Epithelial cell of umbilical artery (primary cell): ENCODE measurements at places on chromosomes 2 and 18. TPM values are rescaled to one million over a fixed set of nuclear protein-coding genes. Genes with fewer than 3 reads are reported as not detected.

The FAM161A gene
- total RNA-seq: 1.3 and 3.8 TPM in 2 replicates

The AGXT gene
- not detected in 2 replicates for total RNA-seq

The SETBP1 gene
- 4.1 and 6.2 TPM in 2 replicates for total RNA-seq

The OSR1 gene
- under 0.01 TPM in 1 of 2 replicates, not detected in the other for total RNA-seq

The CRYGA gene
- total RNA-seq: not detected in 2 replicates

The AGAP1 gene
- 4.7 and 4.9 TPM in 2 replicates for total RNA-seq

The SPC25 gene
- 9.4 and 12.5 TPM in 2 replicates for total RNA-seq

The GAREM1 gene
- 0.15 and 0.32 TPM in 2 replicates for total RNA-seq

The CRYBA2 gene
- not detected in 2 replicates for total RNA-seq

The OTOS gene
- total RNA-seq: not detected in 2 replicates

The GRB14 gene
- total RNA-seq: 4.5 and 11.9 TPM in 2 replicates
